ENCODE measurements at places on chromosomes 6 and 20.

DNA sequence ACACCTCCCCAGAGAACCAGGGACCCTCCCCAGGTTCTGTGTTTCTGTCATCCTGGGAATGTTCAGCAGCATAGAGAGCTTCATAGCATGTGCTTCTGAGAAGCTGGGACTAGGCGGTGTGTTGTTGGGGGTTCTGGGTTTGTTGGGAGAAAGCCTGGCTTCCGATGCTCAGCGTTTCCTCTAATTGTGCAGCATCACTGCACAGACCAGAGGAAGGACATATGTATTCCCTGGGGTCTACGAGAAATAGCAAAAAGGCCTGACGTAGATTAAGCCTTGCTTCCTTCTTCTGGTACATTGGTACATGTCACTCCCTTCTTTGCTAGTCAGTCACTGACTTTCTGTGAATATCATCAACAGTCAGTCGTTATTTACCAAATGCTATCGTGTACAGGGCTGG is 96.9 kb upstream of the SGK1 start:
- DNase-seq = no peak

DNA sequence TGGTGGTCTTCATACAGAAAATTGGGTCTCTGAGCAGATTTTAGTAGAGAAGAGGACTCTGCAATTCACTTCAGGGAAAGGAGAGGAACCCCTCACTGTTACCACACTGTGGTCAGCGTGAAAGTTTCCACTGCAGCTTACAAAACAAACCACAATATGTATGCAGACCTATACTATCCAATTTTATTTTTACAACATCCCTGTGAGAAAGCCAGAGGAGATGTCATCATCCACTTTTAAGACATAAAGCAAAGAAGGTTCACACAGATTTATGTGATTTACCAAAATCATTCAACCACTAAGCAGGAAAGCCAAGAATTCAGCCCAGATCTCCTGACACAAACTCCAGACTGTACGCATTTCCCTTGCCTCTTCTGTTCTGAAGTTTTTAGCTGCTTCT is 442.4 kb downstream of the FRK start:
- DNase-seq = no peak

- DNase-seq = no peak
These were observed 238.1 kb upstream of the TAB2 start for GRCh38 chr6:149079456-149079855.

GRCh38 chr6:29958921-29959320 is 16.6 kb downstream of the HLA-A start:
- DNase-seq = no peak

Data from stimulated activated CD4-positive, alpha-beta T cell treated with anti-CD3 and anti-CD28 coated beads, Interleukin-4, amount 100 ng/mL, for 4 hours (primary cell).